Renal cortical epithelial cell (primary cell): ENCODE measurements at places on chromosomes 1 and 21.

DNA sequence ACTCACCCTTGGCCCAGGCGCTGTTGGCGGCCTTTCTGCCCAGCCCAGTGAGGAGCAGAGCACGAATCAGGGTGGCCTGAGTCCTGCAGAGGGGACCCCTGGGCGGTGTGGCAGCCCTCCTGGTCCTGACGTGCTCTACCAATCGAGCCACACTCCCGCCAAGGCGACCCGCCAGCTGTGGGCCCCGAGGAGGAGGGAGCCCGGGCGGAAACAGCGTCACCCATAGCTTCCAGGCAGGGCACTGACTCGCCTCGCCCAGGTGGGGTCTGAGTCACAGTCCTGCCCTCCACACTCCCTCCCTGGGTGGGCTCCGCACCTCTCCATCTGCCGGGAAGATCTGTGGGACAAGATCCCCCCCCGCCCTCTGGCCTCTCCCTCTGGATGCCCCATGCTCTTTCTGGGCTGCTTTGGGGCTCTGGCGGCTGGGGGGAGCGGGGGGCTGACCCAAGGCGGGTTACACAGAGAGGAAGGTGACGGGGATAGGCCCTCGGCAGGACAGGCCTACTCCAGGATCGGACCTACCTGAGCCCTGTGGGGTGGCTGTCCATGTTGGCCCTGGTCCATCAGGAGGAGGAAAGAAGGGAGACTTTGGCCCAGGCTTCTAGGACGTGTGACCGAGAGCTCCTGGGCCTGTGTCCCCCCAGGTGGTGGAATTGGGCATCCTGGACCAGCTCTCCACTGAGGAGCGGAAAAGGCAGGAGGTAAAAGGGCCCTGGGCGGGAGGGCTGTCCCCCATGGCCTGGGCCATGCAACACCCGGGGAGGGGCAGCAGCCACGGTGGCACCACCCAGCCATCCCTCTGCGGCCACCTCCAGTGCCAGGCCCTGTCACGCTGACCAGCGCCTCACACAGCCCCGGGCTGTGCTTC, 14.0 kb downstream of the ARHGEF16 start:
- no peak for DNase-seq

- no peak for DNase-seq
Measured at GRCh38 chr1:187157115-187157514, 328.4 kb downstream of the PLA2G4A start.

DNA sequence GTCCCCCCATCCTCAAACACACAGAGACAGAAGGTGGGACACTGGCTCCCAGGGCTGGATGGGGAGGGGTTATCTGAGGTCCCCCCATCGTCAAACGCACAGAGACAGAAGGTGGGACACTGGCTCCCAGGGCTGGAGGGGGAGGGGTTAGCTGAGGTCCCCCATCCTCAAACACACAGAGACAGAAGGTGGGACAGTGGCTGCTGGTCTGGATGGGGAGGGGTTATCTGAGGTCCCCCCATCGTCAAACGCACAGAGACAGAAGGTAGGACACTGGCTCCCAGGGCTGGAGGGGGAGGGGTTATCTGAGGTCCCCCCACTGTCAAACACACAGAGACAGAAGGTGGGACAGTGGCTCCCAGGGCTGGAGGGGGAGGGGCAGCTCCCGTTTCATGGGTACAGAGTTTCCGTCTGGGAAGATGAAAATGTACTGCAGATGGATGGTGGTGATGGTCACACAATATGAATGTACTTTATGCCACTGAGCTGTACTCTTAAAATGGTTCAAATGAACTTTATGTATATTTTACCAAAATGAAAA, 69.2 kb downstream of the SCCPDH start:
- DNase-seq: no peak

GRCh38 chr1:223802032-223802431, 43.7 kb downstream of the TP53BP2 start:
- no peak for DNase-seq

DNA sequence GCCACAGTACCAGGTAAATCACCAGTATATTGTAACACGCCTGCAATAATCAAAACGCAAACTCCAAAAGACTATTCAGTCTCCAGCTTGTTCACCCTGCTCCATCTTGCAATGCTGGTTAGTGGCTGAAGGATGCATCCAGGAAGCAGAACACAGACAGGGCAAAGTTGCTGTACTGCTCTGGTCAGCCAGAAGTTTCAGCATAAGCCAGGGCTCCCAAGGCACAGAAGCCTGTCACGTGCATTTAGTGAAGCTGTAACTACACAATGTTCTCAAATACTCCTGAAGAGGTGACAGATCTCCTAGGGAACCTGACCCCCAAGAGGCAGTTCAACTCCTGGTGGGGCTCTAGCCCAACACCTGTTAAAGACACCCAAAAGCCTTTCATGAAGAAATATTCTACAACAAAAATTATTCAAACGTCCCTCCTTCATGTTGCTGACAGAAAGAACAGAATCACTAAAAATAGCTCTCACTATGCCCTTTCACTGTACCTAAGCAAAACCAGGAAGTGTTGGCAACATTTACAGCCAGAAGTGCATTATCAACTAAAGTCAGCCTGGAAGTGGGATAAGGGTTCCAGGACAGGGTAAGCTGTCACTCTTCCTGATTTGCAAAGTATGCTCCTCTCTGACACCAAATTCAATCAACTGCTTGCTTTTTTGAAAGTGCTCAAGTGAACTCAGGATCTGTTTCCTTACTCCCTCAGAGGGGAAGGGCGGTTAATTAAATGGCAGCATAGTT, 52.1 kb downstream of the SLC35D1 start:
- DNase-seq: no peak

DNA sequence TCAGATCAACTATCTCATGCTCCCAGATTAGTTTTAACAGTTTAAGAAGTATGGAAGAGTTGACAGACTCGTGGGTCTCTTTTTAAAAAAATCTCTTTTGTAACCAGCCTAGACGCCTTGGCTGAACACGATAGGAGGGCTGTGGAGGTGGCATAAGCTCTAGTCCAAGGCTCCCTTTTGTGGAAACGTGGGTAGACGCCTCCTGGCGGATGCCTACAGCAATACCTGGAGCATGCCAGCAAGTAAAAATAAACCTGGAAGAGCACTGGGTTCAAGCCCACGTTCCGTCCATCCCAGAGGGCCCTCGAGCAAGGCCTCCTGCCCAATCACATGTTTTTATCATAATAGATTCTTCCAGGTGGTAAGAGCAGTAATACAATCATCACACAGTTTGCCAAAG, 87.9 kb downstream of the RGS7 start:
- no peak for DNase-seq

DNA sequence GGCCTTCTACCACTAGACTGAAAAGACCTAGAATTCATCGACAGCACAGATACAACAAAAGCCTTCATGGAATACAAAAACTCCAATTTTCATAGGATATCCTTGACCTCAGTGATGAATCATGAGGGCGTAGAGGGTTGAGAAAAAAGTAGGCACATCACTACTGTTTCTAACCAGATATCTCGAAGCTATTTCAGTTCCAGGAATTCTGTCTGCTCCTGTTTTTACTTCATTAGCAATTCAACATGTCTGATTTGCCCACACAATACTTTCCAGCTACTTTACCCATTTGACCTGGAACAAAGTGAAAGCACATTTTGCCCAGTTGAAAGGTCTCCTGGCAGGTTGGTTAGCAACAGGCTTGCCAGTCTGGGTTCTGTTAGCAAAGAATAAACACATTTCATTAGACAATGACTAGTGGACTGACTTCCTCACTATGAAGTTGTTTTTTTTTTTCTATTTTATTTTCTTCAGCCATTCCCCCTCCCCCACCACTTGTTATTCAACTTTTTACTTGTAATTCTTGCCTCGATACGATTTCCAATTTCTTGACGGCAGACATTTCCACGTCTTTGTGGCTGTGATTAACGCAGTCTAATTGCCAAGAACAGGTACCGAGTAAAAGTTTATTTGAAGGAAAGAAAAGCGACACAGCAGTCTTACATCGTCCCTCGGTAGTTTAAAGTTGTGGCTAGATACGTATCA, 4.0 kb upstream of the ZBTB18 start:
- peak; percentile 85 for DNase-seq

GRCh38 chr1:171803045-171803444, 21.6 kb downstream of the METTL13 start:
- DNase-seq: no peak

DNA sequence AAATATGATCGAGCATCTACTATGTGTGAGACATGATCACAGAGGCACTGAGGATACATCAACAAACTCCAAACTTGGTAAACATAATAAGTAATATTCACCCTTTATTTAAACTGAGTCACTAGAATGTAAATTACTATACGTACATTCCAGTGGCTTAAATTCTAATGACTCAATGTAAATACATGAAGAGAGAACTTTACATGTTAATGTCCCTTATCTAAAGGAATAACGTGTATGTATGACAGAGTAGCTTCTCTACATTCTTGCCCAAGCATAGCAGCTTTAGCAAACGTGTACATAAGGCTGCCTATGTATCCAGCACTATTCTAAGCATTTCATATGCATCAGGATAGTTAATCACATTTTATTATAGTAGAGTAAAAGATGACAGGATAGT, 111.8 kb upstream of the CYYR1 start:
- DNase-seq: no peak

DNA sequence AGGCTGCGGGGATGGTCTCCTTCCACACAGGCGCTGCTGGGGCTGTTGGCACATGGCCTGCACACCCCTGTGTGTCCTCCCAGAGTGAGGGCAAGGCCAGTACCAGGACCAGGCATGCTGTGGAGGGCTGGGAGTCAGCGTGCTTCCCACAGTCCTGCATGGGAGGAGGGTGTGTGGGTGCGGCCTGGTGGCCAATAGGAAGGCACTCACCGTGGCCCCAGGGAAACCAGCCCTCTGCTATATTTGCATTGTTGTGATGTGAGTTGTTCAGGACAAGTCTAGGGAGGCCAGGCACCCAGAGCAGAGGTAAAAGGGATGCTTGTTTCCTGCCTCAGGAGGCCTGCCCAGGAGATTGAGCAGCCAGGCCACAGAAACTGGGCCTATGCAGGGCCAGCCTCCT, 59.5 kb downstream of the S100B start:
- no peak for DNase-seq
